ENCODE measurements at places on chromosomes 2 and 18.

DNA sequence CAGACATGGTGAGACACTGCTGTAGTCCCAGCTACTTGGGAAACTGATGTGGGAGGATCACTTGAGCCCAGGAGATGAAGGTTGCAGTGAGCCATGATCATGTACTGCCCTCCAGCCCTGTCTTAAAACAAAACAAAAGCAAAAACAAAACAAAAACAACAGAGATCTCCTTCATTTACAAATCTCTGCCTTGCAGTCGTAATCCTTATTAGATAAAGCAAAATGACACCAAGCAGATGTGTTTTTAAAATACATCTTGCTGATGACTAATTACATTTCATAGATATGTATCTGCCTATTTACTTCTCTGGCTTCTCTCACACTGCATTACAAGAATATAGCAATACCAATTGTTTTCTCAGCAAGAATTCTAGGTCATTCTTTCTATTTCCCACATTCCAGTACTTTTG, 22.8 kb downstream of the NFE2L2 start:
- DNase-seq = no peak

DNA sequence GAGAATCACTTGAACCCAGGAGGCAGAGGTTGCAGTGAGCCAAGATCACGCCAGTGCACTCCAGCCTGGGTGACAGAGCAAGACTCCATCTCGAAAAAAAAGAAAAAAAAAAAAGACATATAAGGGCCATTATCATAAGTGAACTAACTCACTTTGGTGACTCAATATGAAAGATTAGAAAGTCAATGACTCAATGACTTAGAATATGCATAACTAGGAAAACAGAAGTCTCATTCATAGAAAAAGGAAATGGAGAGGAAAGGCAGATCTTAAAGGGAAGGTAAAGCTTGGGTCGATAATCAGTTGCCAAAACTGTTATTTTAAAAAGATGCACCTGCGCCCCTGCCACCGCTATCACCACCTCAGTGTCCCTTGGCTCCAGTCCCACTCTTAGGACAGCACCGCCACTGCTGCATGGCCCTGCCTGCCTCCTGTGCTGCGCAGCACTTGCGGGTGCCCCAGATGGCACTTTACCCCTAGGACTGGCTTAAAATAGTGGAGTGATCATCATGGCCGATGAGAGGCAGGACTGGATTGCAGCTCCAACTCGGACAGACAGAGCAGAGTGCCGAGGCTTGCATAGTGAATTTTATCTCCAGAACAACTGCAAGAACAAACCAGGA, 54.7 kb downstream of the INO80D start:
- no peak for DNase-seq

GRCh38 chr2:192155511-192156118, 39.1 kb downstream of the TMEFF2 start:
- DNase-seq = no peak

GRCh38 chr2:40220177-40220925, 231.5 kb downstream of the SLC8A1 start:
- no peak for DNase-seq

DNA sequence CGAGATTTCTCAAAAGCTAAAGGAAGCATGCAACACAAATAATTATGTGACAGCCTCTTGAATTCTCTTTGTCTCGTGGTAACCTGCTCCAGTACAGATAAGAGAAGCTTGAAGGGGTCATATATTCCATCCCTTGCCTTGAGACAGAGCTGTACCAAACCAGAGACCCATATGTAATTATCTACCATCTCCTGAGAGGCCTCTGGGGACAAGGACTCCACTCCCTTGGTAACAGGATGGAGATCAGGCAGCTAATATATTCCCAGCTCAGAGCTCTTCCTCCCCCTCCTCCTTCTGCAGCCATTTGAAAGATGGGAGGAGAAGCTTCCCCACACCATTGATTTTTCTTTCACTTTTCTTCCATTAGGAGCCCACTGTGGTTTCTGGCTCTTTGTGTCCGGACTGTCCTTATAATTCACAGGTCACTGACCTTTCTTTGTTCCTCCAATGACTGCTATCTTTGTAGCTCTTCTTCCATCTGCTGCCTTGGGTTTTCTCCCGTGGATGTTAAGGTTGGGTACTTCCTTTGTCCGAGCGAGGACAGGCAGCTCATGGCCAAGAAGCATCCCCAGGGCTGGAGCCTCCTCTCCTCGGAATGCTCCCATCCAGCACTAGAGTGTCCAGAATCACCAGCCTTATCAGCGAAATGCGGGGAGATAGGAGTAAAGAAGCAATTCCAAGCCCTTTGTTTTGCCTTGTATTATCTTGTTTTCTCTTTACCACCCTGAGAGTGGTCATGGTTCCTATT, 72.6 kb upstream of the STPG4 start:
- no peak for DNase-seq

GRCh38 chr2:197191940-197192322, 118.6 kb downstream of the ANKRD44 start:
- no peak for DNase-seq

DNA sequence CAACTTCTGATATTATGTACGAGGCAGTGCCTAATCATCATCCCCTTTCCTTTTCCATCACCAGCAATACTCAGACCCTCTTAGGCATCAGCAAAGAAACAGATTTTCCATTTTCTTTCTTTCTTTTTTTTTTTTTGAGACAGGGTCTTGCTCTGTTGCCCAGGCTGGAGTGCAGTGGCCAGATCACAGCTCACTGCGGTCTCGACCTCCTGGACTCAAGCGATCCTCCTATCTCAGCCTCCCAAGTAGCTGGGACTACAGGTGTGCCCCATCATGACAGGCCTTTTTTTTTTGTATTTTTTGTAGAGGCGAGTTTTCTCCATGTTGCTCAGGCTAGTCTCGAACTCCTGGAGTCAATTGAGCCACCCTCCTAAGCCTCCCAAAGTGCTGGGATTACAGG, 5.9 kb upstream of the OLA1 start:
- no peak for DNase-seq

DNA sequence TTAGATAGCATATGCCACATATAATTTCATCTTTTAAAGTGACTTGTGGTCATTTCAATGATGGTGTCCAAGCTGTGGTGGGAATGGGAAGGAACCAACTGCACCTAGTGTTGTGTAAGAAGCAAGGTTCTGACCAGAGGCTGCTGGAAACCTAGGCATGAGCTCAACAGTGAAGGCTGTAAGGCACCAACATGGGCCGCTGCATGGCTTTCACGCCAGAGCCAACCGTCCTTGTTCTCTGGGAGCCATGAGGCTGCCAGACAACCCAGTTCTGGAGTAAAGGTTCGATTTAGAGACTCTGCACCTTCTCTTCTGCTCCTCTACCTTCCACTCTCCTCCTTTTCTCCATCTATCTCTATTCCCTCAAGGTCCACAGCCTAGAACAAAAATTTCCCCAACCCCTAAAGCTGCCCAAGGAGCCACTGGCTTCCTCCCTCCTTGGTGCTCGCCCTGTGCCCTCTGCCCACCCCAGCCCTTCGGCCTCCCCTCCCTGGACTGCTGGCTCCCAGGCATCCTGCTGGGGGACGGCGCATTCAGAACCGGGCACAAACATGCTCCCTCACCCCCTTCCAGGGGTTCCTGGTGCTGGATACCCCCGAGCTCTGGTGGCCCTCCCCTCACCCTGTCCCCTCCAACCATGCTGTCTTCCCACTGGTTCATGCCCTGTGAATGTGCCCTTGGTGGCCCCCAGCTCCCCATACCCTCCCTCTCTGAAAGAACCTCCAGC, 305.1 kb downstream of the CELF4 start:
- no peak for DNase-seq

DNA sequence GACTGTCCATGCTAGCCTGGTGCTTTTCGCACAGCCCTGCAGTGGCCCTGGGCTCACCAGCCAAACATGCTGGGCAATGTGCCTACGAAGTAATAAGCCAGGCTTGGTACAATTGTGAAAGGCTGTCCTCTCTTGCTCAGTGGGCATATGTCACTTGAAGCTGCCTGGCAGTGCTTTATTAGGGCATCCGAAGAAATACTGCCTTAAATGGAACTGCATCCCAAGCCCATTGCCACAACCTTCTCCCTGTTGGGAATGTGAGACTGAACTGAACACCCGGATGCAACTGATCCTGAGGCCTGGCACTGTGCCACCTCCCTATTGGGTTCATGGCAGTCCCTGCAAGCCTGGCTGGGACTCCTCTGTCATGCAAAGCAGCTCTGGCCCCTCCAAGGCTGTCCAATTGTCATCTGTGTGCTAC, 15.9 kb downstream of the CAPG start:
- no peak for DNase-seq

DNA sequence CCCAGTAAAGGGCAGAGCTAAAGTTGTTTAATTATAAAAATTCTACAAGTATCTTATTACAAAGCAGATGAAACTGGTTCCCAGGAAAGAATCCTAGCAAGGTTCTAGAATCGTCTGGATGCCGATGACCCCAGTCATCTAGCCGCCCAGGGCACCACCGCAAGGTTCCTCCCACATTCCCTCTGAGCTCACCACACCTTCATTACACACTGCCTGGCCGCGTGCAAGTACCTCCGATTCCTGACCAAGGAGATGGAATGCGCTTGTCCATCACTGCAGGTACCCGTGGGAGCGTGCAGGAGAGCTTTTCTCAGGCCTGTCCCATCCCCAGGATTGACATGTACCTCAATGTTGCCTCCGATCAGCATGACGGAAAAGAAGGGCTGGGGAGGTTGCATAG, 158.5 kb downstream of the LAMA1 start:
- no peak for DNase-seq

GRCh38 chr2:237092920-237093781, 7.5 kb downstream of the COPS8 start:
- DNase-seq = peak; percentile 20

DNA sequence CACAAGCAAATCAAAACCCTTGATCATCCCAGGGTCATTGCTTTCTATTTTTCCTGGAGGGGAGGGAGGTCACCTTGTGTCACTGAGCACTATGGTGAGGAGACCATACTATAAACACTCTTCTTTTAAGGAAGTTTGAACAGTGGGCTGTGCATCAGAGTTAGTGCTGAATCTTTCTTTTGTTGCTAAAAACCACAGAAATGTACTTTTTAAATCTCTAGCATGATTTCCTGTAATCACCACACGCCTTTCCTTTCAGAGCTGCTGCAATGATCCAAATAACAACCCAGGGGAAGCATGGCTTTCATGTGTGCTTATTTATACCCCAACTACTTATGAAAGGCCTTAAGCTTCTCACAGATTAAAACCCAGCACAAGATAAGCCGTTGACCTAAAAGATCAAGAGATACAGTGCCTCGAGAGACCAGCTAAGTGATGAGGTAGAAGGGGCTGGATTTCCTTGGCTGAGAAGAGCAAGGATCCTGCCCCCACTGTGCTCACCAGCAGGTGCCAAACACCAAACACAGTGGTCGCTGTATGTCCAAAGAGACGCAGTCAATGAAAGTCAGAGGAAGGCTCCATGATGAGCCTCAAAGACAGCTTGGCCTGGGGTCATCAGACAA, 34.7 kb downstream of the TRABD2A start:
- no peak for DNase-seq

DNA sequence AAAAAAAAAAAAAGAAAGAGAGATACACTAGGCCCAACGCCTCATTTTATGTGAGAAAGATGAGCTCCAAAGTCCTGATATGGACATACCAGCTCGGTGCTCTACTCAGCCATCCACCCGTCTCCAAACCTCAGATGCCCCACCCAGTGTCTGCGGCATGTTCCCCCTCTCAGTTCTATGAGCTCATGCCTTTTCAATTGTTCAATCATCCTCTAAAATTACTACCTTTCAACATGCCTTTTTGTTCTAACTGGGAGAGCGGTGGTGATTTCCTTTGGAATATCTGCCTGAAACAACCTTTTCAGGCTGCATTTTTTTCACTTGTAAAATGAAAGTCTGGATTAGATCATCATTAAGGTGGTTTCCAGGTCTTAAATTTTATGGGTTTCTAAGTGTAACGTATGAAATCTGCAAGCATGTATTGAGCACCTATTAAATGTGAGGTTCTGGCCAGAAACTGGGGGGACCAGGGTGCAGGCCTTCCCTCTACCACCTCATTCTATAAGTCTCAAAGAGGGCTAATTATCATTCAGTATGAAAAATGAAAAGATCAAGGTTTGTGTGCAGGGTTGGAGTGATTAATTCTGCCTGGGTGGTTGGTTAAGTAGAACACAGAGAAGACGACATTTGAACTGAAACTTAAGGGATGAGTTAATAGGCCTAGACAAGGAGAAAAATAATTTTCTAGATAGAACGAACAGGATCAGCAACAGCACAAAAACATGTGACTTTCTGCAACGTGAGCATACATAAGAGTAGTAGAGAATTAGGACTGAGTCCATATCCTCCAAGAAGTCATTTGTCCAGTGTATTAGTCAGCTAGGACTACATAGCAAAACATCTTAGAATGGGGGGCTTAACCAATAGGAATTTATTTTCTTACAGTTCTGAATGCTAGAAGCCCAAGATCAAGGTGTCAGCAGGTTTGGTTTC, 87.4 kb upstream of the GLS start:
- no peak for DNase-seq

DNA sequence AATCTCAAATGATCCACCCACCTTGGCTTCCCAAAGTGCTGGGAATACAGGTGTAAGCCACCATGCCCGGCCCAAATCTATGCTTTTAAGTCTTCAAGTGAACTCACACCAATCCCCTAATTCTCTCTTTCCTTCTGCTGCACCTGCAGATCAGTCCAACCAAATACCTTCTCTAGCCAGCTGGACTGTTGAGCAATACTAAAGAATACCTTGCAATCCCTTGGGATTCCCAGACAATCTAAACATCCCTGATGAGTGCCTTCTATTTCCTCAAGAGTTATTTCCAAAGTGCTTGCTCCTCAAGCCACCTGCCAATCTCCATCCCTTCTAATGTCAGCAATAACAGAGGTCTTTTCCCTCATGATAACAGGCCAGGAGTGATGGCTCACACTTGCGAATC, 48.6 kb downstream of the SF3B1 start:
- no peak for DNase-seq

DNA sequence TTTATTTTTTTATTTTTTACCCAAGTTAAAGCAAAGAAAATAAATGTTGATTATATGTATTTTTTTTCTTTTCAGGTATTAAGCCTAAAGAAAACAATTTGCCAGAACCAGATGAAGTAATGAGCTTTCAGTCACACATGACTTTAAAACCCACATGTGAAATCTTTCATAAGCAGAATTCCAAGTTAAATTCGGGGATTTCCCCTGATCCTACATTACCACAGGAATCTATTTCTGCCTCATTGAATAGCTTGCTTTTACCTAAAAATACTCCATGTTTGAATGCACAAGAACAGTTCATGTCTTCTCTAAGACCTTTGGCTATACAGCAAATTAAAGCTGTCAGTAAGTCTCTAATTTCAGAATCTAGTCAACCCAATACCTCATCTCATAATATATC, 26.6 kb downstream of the GEN1 start:
- DNase-seq = no peak
